ENCODE measurements at places on chromosomes 2 and 18. TPM values are rescaled to one million over a fixed set of nuclear protein-coding genes. Genes with fewer than 3 reads are reported as not detected.

The GCKR gene
- total RNA-seq, result 1.4 TPM

The CHRNG gene
- not detected for total RNA-seq

The NDC80 gene
- 2.2 TPM for total RNA-seq

The SERPINB3 gene
- total RNA-seq, result not detected

The PREB gene
- total RNA-seq, result 43.5 TPM

The UPP2 gene
- total RNA-seq, result not detected

The LIMS3 gene
- total RNA-seq, result 2.4 TPM

The ALK gene
- total RNA-seq, result 0.85 TPM

The UGT1A3 gene
- total RNA-seq, result not detected

The SGPP2 gene
- 0.16 TPM for total RNA-seq

The SETBP1 gene
- total RNA-seq, result 20.9 TPM

The DNAJC5G gene
- total RNA-seq, result not detected

The ECEL1 gene
- total RNA-seq, result not detected

The RUFY4 gene
- 2.4 TPM for total RNA-seq

The LRATD1 gene
- 1.0 TPM for total RNA-seq

The SIX3 gene
- not detected for total RNA-seq

The PDCD1 gene
- total RNA-seq, result 0.44 TPM

The C1QL2 gene
- not detected for total RNA-seq

The BMP10 gene
- not detected for total RNA-seq

The ATIC gene
- total RNA-seq, result 63.6 TPM

The TMEM185B gene
- total RNA-seq, result 15.4 TPM

The ATP8B1 gene
- total RNA-seq, result 8.6 TPM

The ADAM23 gene
- total RNA-seq, result 0.19 TPM

The SANBR gene
- total RNA-seq, result 12.6 TPM

The HOXD1 gene
- total RNA-seq, result 1.8 TPM

The PLB1 gene
- total RNA-seq, result 16.5 TPM

The SH3RF3 gene
- 9.5 TPM for total RNA-seq

The EVX2 gene
- not detected for total RNA-seq

The BOK gene
- 81.7 TPM for total RNA-seq

The FSHR gene
- total RNA-seq, result not detected

The UGT1A5 gene
- not detected for total RNA-seq

The MPP4 gene
- 0.85 TPM for total RNA-seq

The PLEKHM3 gene
- 36.0 TPM for total RNA-seq

The ZSCAN30 gene
- total RNA-seq, result 17.7 TPM

The ANTXR1 gene
- total RNA-seq, result 45.4 TPM
